Brain pericyte (primary cell): ENCODE measurements at places on chromosomes 3 and 15.

DNA sequence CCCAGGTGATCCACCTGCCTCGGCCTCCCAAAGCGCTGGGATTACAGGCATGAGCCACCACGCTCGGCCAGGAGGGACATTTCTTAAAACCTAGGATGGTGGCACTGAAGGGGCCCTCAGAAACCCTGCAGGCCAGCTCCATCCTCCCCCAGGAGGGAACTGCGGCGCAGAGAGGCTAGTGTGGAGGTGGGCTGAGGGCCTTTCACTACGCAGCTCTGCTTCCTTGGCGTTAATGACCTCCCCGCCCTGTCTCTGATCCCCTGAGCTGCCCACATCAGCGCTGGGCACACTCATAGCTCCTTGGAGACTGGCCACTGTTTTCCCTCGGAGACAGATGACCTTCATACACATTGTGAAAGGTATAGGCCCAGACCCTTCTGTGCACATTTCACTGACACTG lies 46.2 kb upstream of the MAGEF1 start:
- DNase-seq = no peak

DNA sequence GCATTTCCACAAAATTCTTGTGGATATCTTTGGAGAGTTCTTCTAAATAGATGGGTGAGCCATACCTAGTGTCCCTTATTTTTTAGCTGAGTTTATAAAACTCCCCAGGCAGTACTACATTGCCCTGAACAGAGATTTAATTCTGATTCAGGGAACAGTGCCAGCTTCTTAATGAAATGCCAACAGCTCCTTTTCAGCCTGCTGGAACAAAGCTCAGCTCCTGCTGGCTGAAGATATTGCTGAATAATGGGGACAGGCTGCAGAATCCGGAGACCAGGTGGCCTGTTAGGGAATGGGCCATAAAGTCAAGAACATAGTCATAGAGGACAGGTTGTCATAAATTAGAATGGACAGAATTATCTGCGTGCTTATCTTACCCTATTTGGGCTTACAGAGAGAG lies 8.9 kb downstream of the HGD start:
- no peak for DNase-seq

DNA sequence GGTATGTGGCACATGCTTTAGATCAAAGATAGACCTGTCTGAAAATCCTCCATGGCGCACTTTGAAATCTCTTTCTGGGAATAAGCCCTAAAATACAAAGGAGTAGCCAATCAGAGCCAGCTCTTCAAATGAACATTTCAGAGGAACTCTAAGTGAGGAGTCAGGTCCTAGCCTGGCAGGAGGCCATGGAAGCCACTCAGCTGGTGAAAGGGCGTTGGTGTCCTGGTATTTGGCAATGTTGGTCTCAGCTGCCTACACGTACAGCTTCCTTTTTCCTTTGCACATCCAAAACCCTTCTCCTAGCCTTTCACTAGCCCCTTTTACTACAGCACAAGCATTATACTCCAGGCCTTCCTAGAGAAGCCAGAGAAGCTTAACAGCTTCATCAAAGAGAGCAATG lies 5.5 kb downstream of the WDR73 start:
- DNase-seq = no peak

GRCh38 chr15:48566668-48567067 lies 78.8 kb downstream of the FBN1 start:
- no peak for DNase-seq

GRCh38 chr15:31131853-31132375 lies 30.4 kb upstream of the TRPM1 start:
- DNase-seq = no peak

DNA sequence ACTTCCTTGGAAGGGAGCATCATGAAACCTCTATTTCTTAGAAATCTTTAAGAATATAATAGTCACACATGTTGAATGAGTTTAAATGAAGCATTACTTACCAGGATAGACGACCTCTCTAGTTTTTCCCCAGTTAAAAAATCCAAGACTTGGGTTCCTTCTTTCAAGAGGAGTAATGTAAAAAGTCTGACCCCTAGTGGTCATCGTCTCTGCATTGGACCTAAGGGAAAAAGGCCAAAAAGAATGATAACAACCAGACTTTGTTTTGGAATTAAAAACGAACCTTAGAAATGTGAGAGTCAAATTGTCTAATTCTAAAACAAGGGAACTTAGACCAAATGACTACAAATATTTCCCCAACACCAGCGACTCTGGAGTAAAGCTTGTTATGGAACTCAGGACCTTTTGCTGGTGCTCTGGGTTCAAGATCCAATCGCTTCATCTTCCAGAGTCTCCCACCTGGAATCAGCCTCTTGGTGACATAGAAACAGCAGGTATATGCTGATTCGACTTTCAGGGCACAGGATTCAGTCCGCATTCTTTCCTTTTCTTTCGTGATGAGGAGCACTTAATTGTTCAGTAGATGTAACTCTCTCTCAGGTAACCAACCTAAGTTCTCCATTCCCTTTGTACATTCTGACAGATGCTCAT lies 214.8 kb upstream of the TPRG1 start:
- DNase-seq = no peak

DNA sequence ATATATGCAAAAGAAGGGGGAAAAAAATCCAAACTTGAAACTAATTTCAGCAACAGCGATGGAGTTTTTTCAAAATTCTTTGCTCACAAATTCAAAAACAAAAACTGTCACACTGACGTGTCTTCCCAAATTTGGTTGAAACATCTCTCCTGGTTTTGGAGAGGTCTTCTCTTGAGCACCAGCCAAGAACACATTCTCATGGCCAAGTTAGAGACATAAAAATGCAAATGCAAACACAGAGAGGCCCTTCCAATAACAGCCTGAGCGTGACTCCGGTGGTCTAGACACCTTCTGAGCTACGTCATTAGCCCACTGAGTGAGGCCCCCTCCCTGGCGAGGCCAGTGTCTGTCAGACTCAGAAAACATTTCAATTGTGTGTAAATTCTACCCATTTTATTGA lies 436.0 kb upstream of the PROK2 start:
- no peak for DNase-seq

DNA sequence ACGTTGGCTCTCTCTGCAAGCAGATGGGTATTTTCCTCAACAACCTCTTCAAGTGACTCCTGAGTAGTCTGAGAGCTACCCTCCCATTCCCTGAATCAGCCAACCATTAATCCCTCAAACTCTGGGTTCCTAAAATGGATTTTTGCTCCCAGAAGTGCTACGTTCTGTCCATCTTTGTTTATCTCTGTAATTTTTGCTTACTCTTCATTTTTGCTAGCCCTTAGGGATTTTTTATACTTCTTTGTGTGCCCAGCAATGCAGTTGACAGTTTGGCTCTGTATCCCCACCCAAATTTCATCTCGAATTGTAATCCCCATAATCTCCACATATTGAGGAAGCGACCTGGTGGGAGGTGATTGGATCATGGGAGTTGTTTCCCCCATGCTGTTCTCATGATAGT lies 35.4 kb upstream of the COL6A5 start:
- no peak for DNase-seq

DNA sequence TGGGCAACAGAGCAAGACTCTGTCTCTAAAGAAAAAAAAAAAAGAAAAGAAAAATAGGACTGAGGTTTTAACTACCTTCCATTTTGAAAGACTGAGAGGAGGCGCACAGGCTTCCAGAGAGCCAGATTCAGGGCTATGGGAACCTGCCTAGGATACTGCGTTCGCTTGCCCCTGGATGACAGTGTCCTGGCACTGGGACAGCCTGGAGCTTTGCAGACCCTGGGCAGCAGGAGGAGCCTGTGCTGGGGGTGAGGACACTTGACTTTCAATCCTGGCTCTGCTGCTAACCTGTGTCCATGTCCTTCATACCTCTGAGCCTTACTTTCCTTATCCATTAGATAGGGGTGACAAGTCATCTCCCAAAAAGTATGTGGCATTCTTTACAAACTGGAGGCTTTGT lies 31.2 kb downstream of the CD276 start:
- DNase-seq = no peak

GRCh38 chr3:197836244-197836643 lies 45.2 kb downstream of the LRCH3 start:
- DNase-seq = no peak

GRCh38 chr3:51961602-51962569 lies 5.4 kb downstream of the PCBP4 start:
- no peak for DNase-seq

GRCh38 chr15:52193321-52193720 lies 2.1 kb upstream of the GNB5 start:
- no peak for DNase-seq

DNA sequence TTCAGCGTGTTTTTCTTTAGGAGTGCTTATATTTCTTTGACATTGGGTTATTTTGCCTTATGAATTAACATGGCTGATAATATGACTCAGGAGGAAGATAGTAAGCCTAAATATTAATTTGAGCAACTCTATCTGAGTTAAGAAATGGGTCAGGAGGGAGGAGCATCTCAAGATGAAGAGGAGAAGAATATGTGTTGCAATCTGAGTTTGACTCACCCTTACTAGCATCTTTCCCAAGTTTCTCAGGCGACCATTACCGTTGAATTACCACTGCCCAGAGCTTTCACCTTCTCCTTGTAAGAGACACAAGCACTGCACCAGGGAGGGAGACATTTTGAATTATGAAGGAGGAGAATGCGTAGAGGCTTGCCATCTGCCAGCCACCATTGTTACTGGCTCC lies 138.3 kb upstream of the MYRIP start:
- DNase-seq = no peak

- DNase-seq = no peak
Measured at GRCh38 chr3:171556148-171556547, 95.9 kb upstream of the TNIK start.

- DNase-seq = peak; percentile 46
Measured at GRCh38 chr15:52735231-52736089, 54.7 kb downstream of the ONECUT1 start.

DNA sequence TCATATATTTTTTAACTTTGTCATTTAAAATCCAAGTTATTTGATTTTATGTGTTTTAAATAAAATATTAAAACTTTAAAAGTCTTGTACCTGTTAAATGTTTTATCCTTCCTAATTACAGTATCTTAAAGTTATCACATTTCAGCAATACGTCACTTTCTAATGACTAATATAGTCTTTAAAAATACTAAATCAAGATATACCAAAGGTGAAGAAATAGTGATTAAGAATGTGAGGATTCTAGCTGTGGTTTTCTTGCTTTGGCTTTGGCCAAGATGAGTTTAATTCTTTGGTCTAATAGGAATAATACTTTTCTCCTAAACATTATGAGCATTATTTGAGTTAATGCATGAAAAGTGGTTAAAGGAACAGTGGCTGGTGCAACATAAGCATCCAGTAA lies 13.9 kb downstream of the SETD5 start:
- no peak for DNase-seq

- DNase-seq = no peak
Measured at GRCh38 chr3:187519428-187519890, 150.7 kb downstream of the SST start.

GRCh38 chr3:112739252-112739965 lies 98.5 kb upstream of the CCDC80 start:
- no peak for DNase-seq

GRCh38 chr3:109059264-109059663 lies 58.7 kb downstream of the MORC1 start:
- no peak for DNase-seq

DNA sequence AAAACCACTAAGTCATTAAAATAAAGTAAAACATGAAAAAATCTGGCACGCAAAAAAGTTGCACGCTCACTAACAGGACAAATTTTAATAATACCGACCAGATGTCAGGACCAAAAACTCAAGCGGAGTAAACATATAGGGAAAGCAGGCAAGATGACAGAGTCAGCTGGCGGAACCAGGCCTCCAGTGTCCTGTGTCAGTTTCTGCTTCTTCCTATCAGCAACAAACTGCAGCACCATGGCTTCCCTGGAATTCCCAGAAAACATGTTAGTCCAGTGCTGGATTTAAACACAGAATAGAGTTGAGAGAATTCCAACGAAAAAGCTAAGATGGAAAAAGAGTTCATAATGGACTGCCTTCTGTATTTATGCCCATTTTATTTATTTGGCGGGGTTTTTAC lies 169.1 kb upstream of the ARHGEF26 start:
- no peak for DNase-seq

- no peak for DNase-seq
Measured at GRCh38 chr3:159837725-159838124, 150.9 kb upstream of the IL12A start.

DNA sequence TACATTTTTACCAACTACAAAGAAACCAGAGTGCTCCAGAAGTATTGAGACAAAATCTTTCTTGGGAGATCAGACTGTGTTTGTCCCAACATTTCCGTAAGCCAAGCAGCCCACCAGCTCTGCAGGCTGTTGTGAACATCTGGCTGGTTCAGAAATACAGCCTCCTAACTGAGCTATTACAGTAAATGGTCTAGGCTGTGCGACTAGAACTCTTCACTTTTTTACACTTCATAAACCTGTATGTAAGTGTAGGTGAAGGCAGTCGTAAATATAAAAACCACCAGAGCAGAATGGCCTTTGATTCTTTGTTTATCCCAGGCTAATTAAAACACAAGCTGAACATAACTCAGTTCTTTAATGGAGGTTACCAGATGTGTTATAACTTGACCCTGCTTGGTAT lies 235.3 kb downstream of the ARRDC4 start:
- no peak for DNase-seq

GRCh38 chr3:30299674-30300385 lies 306.6 kb upstream of the TGFBR2 start:
- no peak for DNase-seq

DNA sequence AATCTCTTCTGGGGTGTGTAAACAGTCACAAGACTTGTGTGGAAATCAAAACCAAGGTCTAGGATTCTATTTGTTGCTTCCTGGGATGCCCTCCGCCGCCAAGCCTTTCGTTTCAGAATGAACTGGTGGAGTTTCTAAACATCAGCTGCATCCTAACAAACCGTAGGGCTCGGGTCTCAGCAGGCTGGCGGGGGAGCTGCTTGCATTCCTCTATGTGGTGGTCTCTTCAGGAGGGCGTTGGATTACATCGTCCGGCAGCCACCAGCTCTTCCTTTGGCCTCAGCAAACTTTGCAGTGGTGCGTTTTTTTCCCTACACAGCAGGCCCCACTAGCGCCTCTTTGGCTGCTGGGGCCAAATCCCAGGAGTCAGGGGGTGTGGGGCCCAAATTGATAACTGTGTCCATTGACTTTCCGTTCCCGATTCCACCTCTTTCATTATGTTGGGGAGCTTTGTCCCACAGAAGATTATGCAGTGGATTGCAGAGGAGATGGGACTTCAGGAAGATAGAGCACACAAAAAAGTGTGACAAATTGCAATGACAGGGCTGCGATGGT lies 390.0 kb upstream of the NR2F2 start:
- no peak for DNase-seq

DNA sequence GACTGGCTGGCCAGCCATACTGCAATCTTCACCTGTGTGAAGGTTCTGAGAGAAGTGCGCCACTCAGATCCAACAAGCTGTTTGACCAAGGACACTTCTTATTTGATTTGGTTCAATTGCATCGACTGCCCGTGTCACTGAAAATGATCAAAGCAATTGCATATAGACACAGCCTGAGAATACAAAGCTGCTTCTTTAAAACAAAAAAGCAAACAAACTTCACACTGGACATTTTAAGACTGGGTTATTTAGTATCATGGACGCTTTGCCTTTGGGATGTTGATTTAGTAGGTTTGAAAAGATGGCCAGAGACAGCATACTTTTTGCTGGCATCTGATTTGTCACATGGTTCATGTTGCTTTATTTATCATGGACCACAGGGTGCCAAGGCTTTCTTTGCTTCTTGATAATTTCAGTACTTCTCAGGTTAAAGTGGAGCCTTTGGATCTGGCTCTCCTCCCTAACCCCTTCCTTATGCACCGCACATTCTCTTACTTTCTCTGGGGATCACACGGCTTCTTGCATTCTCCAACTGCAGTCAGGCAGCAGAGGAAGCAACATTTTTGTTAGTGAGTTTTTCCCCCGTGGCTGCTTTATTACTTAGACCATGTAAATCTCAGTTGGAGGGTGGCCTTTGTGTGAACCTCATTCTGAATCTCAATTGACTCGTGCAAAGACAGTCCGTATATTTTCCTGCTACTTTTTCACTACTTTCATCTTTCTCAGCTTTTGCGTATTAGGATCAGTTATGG lies 151.0 kb downstream of the CD47 start:
- DNase-seq = no peak
